ENCODE measurements at places on chromosomes 16 and 17. TPM values are rescaled to one million over a fixed set of nuclear protein-coding genes. Genes with fewer than 3 reads are reported as not detected.

- no peak for DNase-seq
Measured at GRCh38 chr17:58615768-58616659, 75.8 kb downstream of the TEX14 start.

The ALDOA gene
- total RNA-seq = 61.7 TPM

DNA sequence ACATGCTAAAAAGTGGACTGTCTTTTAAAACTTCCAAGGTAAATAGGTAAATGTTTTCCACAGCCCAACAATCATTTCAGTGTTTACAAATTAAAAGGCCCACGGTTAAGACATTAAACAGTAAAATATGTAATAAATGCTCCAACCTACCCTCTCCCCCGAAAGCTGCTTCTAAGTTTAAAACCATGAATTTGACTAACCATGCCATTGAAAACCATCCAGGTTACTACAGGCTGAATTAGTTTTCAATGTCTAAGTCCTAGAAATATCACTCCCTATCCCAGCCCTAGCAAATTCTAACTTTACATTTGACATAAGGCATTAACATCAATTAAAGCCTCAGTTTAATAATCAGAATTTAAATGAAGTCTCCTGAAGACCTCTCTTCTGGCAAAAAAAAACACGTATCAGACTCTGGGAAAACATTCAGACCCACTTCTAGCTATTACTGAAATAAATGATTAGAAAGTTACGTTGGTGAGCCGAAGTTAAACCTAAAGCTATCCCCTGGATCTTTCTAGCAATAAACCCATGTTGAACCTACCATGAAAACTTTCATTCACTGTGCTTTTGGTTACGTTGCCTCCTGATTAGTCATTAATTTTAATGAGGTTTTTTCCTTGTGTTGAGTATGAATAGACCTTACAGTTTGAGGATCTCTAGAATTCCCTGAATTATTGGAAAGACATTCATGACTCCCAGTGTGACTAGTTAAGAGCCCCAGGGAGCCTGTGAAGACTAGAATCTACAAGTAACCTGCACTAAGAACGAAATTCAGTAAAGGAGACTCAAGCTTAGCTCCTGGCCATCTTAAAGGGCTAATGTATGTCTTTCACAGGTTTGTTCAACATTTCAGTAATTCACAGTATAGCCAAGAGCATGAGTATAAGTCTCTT lies 1.7 kb upstream of the POLG2 start:
- no peak for DNase-seq

DNA sequence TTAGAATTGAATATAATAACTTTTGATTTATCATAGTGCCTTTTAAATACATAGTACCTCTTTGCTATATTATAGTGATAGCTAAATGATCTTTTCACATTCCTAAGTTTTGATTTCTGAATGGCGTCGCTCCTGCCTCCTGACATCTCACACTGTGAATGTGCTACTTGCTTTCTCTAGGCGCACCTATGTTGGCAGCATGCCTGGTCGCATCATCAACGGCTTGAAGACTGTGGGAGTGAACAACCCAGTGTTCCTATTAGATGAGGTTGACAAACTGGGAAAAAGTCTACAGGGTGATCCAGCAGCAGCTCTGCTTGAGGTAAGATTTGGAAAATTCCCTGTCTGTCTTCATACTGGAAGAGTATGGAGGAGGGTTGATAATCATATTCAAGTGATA lies 29.8 kb upstream of the ABCC11 start:
- DNase-seq = peak; percentile 20

DNA sequence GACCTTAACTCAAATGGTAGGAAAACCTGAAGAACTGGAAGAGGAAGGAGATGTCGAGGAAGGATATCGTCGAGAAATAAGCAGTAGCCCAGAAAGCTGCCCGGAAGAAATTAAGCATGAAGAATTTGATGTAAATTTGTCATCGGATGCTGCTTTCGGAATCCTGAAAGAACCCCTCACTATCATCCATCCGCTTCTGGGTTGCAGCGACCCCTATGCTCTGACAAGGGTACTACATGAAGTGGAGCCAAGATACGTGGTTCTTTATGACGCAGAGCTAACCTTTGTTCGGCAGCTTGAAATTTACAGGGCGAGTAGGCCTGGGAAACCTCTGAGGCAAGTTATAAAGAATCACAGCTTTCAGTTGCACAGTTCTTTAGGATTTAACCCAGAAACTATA lies 15.5 kb downstream of the ERCC4 start:
- no peak for DNase-seq

The HOXB6 gene
- not detected for total RNA-seq

Data from cerebellum (tissue), 4 donors.